ENCODE measurements at places on chromosomes 6 and 20.

DNA sequence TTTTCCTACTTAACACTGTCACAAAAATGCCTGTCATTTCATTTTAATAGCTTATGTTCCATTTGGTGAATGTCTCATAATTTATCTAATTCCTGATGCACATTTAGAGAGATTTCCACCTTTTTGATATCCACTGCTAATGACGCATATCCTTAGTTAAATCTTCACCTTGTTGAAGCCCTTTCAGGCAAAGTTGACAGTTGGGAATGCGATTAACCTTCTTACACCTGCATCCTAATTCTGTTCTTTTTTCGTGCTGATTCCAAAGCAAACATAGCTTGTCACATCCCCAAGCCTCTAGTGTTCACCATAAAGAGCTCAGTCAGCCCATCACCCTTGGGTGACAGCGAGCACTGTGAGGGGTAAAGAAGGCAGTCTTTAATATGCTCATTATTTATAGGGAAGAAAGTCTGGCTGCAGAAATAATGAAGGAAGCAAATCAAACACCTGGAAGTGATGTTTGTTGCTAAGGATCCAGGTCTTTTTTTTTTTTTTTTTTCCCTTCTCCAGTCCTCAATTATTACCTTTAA, 205.6 kb downstream of the DTNBP1 start:
- peak; percentile 15 for DNase-seq

DNA sequence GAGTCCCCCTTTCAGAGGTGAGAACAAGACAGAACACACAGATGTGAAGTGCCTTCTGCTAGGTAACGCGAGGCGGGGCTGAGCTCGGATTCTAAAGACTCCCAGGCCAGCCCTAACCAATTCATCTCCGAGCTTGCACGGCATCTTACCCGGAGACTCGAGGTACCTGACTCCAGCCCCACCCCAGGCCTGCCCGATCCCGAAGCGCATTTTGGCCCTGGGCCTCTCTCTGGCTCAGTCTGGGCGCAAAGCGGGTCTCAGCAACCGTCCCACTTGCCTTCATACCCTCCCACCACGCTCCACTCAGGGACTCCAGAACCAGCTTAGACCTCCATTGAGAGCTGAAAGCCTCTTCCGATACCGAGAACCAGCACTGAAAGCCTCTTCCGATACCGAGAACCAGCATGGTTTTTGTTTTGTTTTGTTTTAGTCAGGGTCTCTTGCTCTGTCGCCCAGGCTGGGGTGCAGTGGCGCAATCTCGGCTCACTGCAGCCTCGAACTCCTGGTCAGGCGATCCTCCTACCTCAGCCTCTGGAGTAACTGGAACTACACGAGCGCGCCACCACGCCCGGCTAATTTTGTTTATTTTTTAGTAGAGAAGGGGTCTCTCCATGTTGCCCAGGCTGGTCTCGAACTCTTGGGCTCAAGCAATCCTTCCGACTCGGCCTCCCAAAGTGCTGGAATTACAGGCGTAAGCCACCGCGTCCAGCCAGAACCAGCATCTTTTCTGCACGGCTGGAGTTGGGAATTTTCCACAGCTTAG, 557 bp upstream of the DYNLRB1 start:
- DNase-seq: peak; percentile 77

GRCh38 chr6:115643762-115644161, 416.9 kb downstream of the FRK start:
- no peak for DNase-seq

GRCh38 chr6:108132863-108133262, 33.0 kb upstream of the NR2E1 start:
- DNase-seq: no peak

GRCh38 chr6:143700684-143701348, 23.1 kb downstream of the PHACTR2 start:
- DNase-seq: no peak

DNA sequence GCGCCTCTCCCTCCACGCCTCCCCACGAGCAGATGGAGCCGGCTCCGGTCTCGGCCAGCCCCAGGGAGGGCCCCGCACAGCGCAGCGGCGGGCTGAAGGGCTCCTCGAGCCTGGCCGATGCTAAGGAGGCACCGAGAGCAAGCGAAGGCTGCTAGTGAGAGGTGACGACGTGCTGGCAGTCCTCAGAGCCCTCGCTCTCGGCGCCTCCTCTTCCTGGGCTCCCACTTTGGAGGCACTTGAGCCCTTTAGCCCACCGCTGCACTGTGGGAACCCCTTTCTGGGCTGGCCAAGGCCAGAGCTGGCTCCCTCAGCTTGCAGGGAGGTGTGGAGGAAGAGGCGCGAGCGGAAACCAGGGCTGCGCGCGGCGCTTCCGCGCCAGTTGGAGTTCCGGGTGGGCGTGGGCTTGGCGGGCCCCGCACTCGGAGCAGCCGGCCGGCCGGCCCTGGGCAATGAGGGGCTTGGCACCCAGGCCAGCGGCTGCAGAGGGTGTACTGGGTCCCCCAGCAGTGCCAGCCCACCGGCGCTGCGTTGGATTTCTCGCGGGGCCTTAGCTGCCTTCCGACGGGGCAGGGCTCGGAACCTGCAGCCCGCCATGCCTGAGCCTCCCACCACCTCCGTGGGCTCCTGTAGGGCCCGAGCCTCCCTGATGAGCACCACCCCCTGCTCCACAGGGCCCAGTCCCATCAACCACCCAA, 2.5 kb upstream of the TMEM14C start:
- peak; percentile 35 for DNase-seq

GRCh38 chr6:126307849-126308248, 32.1 kb upstream of the CENPW start:
- DNase-seq: no peak

- DNase-seq: no peak
Observed at GRCh38 chr20:1391640-1392442, 1.0 kb downstream of the FKBP1A start.

DNA sequence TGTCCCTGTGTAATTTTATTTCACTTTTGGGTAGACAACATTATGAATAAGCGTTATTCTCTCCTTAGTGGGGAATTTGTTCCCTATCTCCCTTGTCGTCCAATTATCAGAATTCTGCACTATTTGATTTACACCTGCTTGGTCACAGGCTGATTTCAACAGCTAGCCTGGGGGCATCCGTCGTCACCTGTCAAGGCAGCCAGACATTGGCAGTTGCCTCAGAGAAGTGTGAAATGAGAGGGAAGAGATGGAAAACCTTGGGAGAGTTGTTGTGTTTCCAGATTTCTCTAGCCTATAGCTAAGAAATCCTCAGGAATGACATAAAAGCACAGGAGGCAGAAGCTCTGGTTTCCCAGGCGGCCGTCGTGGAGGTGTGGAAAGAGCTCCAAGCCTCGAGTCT, 891 bp upstream of the GHRH start:
- DNase-seq: peak; percentile 42

GRCh38 chr6:5423251-5423650, 161.9 kb downstream of the FARS2 start:
- peak; percentile 4 for DNase-seq

DNA sequence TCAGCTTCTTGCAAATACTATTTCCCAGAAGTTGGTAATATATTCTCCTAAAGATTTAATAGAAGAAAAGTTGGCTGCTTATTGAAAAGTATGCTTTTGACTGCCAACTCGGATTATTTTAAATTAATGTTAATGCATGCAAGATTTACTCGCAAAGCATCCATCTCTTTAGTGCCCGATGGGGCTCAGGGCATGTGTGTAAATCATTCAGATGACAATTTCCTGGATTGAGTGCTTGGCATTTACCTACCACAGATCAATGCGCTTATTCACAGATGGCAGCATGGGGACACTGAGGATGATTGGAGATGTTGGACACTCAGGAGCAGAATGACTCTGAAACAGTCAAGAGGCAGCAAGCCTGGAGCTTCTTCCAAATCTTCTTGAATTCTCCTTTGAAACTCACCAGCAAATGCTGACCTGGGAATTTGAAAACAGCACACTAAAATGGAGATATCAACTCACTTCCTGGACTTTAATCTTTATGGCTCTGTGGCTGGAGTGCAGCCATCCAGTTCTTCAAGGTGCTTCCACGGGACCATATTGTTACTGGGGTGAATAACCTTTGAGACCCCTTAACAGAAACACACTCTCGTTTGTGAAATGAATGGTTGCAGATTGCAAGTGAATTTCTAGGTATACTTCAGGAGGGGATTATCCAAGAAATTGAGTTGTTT, 34.1 kb upstream of the TIAM2 start:
- DNase-seq: no peak

GRCh38 chr6:82410151-82410648, 46.6 kb downstream of the TPBG start:
- no peak for DNase-seq

DNA sequence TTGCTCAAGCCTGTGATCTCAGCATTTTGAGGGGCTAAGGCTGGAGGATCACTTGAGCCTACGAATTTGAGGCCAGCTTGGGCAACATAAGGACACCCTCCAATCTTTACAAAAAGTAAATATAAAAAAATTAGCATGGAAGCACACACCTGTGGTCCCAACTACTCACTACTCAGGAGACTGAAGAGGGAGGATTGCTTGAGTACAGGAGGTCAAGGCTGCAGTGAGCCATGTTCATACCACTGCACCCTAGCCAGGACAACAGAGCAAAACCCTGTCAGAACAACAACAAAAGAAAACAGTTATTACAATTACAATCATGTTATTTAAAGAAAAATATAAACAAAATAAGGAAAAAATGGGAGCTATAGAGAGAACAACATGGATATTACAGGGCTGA, 82.5 kb upstream of the TNFAIP3 start:
- DNase-seq: no peak

DNA sequence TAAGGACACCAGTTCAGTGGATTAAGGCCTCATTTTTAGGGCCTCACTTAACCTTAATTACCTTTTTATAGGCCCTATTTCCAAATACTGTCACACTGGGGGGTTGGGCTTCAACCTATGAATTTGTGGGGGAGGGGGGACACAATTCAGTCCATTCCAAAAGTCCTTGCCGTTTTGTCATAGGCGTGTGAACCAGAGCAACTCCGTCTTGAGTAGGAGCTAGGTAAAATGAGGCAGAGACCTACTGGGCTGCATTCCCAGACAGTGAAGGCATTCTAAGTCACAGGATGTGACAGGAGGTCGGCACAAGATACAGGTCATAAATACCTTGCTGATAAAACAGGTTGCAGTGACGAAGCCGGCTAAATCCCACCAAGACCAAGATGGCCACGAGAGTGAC, 113.5 kb upstream of the SNX9 start:
- no peak for DNase-seq

GRCh38 chr20:52965380-52965779, 6.8 kb upstream of the TSHZ2 start:
- no peak for DNase-seq

DNA sequence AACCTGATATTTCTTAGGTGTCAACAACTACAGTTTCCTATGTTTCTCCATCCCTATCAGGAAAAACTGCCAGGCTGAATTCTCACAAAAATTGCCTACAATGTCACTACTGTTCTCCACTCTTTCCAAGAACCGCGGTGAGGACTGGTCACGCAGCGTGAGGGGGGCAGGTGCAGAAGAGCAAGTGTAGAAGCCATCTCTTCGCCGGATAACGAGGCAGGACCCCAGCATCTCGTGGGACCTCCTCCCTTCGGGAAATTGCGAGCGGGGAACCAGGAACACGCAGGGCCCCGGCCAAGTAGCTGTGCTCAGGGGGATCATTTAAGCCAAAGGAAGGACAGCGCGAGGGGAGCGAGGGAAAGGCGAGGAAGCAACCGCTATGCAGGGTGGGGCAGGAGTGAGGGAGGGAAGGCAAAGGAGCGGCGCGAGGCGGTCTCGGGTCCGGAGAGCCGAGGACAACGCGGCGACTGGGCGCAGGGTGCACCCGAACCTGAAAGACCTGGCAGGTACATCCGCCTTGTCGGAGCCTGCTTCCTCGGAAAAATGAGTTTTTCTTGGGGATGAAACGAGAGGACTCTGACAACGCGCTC, 559 bp downstream of the APMAP start:
- no peak for DNase-seq

- no peak for DNase-seq
Observed at GRCh38 chr20:43458422-43458924, 777 bp downstream of the SRSF6 start.

DNA sequence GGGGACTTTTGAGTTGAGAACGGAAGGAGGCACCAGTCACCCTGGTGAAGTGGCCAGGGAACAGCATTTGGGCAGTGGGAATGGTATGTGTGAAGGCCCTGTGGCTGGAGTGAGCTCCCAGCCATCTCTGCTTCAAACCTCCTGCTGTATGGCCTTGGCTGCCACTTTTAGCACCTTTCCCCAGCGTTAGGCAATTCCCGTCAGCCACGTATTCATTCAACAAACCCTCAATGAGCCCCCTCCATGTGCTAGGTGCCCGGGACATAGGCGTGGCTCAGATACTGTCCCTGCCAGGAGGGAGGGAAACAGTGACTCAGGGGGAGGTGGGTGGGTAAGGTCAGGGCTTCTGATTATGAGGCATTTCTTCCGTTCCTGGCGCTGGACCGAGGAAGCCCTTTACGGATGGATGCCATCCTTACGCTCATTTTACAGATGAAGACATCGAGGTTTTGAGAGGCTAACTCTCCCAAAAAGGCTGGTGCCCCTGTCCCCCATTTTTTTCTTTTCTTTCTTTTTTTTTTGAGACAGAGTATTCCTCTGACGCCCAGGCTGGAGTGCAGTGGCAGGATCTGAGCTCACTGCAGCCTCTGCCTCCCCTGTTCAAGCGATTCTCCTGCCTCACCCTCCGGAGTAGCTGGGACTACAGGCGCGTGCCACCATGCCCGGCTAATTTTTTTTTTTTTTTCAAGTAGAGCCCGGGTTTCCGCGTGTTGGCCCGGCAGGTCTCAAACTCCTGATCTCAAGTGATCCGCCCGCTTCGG, 37.5 kb downstream of the SRC start:
- no peak for DNase-seq

Measured in NCI-H2081 (cell line).